ENCODE measurements at places on chromosomes 16 and 17.

DNA sequence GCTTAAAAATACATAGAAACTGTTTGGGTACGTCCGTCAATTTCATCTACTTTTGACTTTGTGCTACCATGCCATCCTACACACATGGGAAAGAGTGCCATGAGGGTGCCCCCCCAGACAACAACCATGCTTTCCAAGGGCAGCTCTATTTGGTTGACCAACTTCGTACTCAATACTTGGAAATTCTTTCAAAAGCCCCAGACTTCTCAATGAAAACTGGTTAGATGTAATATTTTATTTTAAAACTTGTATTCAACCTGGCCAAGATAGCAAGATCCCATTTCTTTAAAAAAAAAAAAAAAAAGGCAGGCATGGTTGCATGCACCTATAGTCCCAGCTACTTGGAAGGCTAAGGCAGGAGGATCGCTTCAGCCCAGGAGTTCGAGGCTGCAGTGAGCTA, 98.4 kb downstream of the PARN start:
- DNase-seq, result no peak

DNA sequence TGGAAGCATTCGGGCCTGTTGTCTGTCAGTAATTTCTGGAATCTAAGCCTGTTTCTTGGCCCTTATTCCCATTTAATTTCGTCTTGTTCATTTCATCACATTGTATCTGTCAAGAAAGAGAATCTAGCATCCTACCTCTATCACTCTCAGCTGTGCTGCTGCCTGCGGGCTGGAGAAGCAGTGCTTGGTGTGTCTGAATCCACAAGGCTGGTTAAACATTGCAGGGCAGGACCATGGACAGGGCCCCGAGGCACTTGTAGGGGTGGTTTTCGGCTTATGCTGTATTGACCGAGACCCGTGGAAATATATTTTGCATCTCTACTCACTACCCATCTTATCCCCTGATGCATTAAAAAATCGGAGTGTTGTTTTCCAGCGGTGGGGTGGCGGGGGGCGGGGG, 3.1 kb downstream of the RAB11FIP4 start:
- peak; percentile 82 for DNase-seq

DNA sequence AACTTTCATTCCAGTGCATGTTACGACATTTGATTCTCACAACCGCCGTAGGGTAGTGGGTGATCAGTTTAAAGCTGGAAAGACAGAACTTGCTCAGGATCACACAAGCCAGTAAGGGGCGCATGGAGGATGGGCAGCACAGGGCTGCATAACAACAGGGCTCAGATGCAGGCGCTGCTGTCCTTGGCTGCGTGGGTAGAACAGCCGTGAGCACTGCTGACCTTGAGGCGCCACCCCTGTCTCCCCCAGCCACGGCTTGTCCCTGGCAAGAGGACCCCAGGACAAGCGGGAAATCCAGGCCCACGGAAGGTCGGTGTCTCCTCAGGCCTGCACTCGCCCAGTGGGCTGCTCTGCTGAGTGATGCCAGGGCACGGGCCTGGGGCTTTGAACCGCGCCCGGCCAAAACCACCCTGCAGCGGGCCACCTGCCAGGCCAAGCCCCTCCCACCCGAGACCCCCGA, 84.7 kb downstream of the LMF1 start:
- peak; percentile 75 for DNase-seq

- DNase-seq, result no peak
Observed at GRCh38 chr17:20059728-20060188, 50.6 kb downstream of the SPECC1 start.

DNA sequence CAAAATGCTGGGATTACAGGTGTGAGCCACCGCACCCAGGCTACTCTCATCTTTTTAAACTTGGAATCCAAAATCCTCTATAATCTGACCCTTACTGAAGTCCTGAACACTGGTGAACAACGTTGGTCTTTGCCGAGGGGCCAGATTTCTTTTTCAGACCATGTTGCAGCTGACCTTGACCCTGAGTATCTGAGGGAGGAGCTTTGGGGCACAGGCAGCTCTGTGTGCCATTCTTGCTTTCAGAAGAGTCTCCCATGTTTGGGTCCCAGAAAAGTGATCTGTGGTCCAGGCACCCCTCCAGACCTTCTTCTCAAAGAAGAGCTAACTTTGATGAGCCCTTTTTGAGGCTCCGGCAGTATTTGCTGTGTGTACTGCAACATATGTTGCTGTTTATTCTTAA, 50.4 kb downstream of the CENPV start:
- no peak for DNase-seq

DNA sequence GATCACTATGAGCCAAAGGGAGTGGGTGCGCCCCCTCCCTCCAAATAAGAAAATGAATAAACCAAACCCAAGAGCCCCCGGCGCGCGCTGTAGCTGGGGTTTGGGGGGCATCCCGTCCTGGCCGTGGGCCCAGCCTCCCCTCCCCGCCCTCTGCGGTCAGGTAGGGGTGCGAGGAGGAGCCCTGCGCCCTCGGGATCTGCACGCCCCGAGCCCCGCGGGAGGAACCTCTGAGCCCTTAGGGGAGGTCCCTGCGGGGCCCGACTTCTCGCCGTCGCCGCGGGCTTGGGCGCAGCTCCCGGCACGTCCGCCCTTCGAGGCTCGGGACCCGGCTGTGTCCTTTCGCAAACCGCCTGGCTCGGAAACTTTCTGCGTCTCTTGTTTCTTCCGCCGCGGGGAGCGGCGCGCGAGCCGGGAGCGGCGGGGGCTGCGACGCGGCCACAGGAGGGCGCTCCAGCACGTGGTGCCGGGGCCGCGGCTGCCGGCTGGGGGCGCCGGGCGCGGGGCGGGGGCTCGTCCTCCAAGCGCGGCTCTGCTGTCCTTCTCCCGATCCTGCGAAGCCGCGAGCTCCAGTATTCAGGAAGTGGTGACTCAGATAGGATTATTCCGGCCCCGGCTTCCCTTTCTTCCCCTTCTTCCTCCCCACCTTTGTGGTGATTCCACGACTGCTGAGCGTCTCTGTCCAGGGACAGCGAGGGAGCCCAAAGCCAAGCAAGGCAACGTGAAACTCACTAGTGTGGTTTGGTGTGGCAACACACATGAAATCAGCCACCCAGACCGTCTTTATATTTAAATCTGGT, 1.6 kb downstream of the PITPNC1 start:
- DNase-seq, result peak; percentile 88

DNA sequence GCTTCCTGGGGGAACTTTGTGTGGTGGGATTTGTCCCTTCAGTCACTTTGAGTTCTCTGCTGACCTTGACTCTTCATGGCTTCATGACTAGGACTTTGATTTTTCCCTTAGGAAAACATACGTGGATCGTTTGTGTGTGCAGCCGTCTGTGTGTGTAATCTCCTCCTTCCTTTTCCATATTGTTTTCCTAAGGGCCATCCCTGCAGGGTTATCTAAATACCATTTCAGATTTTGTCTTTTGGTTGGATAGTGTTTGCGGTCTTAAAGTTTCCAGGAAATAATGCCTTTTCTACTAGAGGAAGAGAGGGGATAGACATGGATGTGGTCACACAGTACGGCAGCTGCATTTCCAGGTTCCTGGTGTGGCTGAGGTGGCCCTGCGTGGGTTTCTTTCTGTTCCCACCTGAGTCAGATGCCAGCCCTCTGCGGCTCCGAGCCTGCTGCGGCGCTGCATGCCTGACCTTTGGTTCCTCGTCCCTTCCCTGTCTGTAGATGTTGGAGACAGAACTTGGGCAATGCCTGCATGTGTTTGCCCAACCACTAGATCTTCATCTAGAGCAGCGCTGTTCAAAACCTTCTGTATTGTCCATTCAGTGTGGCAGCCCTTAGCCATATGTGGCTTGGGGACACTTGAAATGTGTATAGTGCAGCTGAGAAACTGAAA, 72.0 kb upstream of the LGALS9 start:
- DNase-seq, result no peak

DNA sequence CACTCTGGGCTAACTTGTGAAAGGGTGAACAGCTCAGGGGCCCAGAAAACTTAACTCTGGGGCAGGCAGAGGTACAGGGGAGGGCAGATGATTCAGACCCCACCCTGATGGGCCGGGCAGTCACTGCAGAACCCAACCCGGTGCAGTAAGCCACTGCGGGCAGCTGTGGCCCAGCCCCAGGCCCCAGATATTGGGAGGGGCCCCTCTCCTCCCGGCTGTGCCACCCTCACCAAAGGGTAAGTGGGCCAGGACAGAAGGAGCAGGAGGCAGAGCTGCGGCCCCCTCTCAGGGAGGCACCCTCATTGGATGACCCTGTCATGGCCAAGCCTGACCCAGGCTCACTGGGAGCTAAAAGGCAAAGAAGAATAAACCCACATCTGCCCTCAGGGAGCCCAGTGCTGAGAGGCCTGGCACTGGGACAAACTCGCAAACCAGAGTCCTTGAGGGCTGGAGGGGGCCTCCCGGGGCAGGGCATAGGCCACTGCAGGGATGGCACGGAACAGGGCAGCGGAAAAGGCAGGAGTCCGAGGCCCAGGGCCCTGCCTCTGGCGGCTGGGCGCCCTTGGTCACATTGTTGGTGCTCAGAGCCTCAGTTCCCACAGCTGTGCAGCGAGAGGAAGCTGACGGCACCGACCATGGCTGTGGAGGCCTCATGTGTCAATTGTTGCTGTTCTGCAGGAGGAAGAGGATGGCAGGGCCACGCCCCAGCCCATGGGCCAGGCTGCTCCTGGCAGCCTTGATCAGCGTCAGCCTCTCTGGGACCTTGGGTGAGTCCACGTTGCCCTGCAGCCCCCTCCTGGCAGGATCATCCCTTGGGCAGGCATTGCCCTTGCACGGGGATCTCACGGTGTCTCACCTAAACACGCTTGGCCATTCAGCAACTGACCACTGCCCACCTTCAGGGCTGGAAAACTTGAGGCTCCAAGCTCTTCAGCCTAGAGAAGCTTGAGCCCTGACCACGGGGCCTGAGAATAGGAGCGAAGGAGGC, 3.1 kb downstream of the ITGB4 start:
- DNase-seq, result no peak

GRCh38 chr16:47065766-47066688, 77.7 kb downstream of the NETO2 start:
- no peak for DNase-seq

DNA sequence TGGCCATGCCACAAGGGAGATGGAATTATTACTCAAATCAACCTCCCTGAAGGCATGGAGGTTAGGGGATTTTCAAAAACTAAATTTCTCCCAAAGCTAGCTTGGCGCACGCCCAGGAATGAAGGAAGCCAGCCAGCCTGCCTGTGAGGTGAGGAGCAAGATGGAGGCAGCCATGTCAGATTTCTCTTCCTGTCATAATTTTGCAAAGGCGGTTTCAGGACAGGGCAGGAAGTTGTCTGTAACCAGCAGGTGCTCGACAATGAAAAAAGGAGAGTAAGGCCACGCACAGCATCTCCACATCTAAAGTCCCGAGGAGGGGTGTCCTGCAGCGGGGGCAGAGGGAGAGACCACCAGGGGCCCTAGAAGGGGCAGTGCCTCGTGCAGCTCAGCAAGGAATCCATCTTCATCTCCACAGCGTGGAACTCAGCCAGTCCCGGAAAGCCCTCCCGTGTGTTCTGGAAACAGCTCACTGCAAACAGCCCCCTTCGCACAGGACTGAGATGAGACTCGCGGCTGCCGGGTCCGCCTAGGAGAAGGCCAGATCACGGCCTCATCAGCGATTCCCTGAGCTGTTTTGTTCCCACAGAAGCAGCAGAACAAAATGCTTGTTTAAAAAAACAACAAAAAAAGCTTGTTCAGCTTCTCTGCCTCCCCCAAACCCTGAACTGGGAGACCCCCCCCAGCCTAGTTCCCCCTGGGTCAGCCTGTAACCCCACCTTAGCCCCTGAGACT, 47.8 kb downstream of the SLC7A5 start:
- DNase-seq, result no peak

DNA sequence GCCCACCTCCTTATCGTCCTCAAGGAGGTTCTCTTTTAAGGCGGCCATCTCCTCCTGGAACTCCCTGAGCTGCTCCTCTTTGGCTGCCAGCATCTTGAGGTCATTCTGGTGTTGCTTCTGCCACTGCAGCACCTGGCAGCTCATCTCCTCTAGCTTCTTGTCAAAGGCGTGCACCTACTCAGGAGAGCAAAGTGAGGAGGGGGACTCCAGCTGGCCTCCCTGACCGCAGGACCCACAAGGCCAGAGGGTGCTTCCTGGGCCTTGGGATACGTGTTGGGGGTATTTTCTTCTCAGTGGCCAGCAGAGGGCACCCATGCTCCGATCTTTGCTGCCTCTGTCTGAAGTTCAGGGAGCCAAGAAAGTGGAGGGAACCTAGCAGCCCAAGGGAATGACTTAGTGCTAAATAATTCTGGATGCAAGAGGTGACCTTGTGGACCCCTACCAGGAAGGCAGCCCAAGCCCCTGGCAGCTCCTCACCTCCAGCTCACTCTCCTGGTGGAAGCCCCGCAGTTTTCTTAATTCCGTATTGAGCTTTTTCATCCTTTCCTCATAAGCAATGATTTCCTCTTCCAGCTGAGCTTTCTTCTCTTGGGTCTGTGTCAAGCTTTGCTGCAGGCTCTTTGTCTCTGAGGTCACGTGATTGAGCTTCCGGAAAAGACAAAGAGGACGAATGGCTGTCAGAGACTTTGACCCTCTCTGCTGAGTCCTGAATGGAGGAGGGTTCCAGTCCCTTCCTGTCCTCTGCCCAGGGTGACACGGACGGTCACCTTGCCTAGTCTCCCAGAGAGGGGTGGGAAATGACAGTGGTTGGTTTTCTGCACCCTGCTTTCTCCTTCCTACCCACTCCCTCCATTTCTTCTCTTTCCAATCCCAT, 31.4 kb downstream of the DHX38 start:
- DNase-seq, result peak; percentile 86

DNA sequence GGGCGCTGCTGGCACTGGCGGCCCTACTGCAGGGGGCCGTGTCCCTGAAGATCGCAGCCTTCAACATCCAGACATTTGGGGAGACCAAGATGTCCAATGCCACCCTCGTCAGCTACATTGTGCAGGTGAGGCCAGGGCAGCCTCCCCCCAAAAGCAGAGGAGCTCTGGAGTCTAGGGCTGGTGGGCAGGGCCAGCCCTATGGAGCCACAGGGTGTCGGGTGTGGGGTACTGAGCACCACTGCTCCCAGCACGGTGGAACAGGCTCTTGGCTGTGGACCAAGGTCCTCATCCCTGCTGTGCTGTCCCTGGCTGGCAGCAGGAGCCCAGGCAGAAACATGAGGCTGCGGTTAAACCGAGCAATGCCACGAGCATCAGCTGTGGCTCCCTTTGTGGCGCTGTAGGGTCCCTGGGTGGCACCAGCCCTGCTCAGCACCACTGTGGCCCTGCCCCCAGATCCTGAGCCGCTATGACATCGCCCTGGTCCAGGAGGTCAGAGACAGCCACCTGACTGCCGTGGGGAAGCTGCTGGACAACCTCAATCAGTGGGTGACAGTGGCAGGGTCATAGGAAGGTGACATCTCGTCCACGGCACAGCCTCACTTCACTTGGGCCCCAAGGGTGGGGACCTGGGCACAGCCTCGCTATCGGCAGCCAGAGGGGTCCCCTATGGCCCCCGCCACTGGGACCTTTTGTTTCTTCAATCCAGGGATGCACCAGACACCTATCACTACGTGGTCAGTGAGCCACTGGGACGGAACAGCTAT, 1.1 kb downstream of the DNASE1 start:
- peak; percentile 5 for DNase-seq

- DNase-seq, result no peak
Observed at GRCh38 chr16:31536804-31537361, 9.2 kb downstream of the AHSP start.

- DNase-seq, result no peak
Observed at GRCh38 chr17:59804901-59805465, 87.8 kb downstream of the TUBD1 start.

- no peak for DNase-seq
Observed at GRCh38 chr17:17062866-17063265, 20.6 kb downstream of the MPRIP start.

GRCh38 chr16:866252-866896, 65.8 kb upstream of the GNG13 start:
- DNase-seq, result no peak

- no peak for DNase-seq
Observed at GRCh38 chr16:88284626-88285513, 97.9 kb upstream of the ZNF469 start.

GRCh38 chr16:27689711-27690110, 139.8 kb downstream of the KATNIP start:
- no peak for DNase-seq
